ENCODE measurements at places on chromosomes 16 and 17.

- DNase-seq: no peak
Observed at GRCh38 chr17:596763-597644, 117.6 kb downstream of the VPS53 start.

GRCh38 chr17:81466564-81467472 is 45.8 kb downstream of the ACTG1 start:
- DNase-seq: no peak

GRCh38 chr16:49901711-49902110 is 45.8 kb upstream of the ZNF423 start:
- no peak for DNase-seq

GRCh38 chr17:77424585-77425344 is 284.0 kb downstream of the SEC14L1 start:
- DNase-seq: no peak

GRCh38 chr17:69441179-69441578 is 26.7 kb downstream of the MAP2K6 start:
- DNase-seq: no peak

DNA sequence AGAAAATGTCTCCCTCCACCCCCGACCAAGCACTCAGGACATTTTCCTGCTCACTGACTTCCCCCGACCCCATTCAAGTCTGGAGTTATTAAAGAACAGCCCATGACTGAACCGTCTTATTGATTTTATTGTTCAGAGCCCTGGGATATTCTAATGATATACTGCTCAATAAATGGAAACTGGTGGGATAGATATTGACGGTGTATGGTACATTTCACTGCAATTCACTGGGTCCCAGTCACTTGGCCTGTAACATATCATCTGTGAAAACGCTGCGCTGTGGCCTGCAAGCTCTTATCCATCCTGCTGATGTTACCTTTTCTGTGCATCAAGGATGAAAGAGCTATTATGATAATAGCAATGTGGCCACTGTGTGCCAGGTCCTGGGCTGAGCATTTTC is 258.2 kb downstream of the XYLT1 start:
- DNase-seq: no peak

DNA sequence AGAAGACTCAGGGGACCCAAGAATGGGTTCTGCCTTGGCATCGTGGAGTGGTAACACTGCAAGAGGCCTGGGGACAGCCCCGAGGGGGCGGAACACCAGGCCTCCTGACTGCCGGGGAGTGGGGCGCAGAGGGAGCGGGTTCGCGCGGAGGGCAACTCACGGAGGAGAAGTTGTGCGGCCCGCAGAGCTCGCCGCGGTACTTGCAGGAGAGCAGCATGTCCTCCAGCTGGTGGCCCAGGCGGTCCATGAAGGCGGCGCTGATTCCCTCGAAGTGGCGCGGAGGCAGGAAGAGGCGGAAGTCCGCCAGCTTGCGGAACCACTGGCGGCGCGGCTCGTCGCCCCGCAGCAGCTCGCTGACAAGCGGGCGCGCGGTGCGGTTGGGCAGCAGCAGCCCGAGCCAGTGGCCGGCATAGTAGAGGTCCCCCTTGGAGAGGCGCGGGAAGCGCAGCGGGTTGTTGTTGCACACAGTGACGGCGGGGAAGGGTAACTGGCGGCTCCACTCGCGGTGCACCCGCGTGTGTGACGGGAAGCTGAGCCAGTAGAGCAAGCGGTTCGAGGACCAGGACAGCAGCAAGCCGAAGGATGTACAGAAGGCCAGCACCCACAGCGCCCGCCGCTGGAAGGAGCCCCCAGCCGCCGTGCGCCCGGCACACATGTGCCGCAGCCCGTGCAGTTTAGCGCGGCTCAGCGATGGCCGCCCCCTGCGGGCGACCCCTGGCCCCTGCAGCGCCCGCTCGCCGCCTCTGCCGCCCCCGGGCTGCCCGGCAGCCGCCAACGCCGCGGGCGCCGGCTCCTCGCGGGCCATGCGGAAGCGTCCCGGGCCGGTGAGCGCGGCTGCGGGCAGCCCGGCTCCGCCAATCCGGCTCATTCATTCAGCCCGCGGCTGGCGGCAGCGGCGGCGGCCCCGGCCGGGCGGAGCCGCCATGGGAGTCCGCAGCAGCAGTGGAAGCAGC is 1.6 kb downstream of the ASIC2 start:
- DNase-seq: no peak

DNA sequence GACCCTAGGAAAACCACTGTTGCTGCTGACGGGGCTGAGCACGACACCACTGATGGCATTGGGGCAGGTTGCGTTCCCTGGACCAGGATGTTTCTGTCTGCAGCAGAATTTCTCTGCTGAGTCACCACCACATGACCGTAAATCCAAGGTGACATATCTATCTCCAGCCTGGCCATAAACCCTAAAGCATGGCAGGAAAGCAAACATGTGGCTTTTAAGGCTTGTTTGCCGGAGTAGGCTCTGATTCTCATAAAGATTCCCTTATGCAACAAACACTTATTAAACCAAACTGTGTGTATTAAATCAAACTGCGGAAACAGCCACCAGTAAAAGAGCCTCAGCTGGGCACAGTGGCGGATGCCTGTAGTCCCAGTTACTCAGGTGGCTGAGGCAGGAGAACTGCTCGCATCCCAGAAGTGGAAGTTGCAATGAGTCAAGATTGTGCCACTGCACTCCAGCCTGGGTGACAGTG is 17.3 kb downstream of the MPHOSPH6 start:
- no peak for DNase-seq

DNA sequence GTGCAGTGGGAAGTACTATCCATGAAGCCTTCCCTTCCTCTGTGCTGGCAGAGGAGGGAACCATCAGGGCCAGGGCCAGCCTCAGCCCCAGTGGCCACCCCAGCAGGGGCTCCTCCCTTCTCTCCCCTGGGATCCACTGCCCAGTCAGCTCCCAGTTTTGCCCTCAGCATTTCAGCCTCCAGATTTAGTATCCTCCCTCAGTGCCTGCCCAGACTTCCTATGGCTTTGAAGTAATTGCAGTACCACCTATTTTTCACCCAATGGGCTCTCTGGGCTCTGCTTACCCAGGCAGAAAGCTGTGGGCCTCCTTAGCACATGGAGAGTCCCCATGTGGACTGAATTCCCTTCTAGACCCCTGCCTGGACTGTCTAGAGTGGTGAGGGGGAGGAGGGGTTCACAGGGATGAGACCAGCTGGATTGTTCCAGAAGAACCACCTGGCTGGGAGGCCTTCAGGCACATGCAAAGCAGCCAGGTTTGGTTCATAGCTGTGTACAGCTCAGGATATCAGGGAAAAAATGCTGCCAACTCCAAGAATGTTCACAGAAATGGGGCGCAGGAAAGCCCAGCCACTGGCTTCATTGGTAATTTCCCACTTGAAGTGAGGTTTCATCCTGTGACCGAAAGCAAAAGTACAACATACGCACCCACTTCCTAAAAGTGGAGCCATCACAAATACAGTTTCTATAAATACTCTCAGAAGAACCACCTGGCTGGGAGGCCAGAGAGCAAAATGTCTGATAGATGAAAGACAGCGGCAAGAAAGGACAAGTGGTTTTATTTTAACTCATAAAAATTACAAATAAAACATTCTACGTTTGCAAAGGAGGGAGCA is 15.2 kb upstream of the HERPUD1 start:
- DNase-seq: no peak

GRCh38 chr16:29927070-29927905 is 1.3 kb upstream of the KCTD13 start:
- no peak for DNase-seq

GRCh38 chr17:69761011-69761410 is 314.0 kb upstream of the KCNJ16 start:
- DNase-seq: no peak

DNA sequence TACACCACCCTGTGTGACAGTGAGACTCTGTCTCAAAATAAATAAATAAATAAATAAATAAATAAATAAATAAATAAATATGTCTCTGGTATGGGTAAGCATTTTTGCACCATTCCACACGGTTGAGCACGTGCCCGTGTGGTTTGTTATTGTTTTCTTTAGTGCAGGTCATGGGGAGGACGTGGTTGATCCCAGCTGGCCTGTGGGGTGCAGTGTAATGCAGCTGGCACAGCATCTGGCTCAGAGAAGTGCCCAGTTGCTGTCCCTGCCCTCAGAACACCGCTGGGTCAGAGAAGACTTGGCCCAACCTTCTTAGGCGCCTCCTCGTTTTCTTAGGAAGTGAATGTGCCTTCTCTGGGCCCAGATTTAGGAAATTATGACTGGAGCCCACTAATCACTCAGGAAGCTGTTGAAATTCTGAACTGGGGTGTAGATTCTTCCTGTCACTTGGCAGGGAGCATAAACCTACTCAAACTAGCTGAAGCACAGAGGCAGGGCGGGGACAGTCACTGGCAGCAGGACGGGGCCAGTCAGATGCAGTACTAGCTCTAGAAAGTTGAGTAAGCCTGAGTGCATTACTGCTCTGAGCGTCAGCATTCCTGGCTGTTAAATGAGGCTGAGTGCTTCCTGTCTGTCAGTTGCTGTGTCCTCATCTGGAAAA is 85.9 kb downstream of the SNX29 start:
- DNase-seq: no peak

GRCh38 chr17:44071772-44072171 is 1.2 kb downstream of the G6PC3 start:
- no peak for DNase-seq

GRCh38 chr17:39699818-39700147 is at the start of gene ERBB2:
ERBB2 (plus strand) TSS chr17:39700064; CDS start chr17:39700239, 175 bp downstream.
- DNase-seq: no peak

DNA sequence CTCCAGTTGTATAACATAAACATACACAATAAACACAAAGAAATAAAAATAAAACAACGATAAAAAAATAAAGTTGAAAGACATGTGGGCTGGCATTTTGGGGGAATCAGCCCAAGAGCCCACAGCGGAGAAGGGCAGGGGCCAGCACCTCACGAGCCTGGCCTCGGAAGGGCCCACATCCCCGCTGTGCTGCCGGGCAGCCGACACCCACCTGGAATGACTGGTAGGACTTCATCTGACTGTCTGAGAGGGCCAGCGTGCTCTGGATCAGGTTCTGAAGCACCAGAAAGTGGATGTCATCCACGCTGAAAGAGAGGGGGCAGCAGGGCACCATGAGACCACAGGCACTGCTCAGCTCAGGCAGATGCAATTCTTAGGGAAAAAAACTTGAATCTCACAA is 73.5 kb downstream of the GTF3C1 start:
- DNase-seq: no peak

DNA sequence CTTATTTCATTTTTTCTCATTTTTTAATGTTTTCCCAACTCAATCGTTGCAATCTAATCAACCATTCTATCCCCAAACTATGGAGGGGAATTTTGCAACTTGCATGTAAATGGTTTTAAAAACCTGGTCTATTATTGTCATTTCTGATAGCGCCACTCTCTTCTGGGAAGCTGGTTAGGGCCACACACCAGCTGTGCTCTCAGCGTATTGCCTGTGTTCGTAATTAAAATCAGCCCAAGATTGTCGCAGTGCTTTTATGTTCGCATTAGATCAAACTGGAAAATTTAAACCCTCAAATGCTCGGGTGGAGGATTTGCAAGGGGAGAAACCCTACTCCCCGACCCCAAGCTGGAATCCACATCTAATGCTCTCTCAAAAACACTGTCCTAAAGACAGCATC is 123.5 kb upstream of the CACNG5 start:
- no peak for DNase-seq

DNA sequence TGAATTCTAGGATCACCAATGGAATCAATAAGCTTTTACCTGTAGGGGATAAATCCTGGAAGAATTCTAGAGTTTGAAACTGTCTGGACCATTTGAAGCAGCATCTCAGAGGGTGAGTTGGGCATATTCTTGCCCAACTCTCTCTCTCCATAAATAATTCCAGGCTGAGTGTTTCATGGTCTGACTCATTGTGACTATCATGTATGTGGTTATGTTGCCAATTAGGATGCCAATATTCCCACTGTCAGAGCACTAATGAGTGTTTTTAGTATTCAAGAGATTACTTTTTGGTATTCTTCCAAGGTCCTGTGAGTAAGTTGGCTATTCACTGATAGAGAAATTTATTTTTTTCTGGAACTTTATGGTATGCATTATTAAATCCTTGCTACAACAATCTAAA is 456.9 kb downstream of the TOX3 start:
- no peak for DNase-seq

DNA sequence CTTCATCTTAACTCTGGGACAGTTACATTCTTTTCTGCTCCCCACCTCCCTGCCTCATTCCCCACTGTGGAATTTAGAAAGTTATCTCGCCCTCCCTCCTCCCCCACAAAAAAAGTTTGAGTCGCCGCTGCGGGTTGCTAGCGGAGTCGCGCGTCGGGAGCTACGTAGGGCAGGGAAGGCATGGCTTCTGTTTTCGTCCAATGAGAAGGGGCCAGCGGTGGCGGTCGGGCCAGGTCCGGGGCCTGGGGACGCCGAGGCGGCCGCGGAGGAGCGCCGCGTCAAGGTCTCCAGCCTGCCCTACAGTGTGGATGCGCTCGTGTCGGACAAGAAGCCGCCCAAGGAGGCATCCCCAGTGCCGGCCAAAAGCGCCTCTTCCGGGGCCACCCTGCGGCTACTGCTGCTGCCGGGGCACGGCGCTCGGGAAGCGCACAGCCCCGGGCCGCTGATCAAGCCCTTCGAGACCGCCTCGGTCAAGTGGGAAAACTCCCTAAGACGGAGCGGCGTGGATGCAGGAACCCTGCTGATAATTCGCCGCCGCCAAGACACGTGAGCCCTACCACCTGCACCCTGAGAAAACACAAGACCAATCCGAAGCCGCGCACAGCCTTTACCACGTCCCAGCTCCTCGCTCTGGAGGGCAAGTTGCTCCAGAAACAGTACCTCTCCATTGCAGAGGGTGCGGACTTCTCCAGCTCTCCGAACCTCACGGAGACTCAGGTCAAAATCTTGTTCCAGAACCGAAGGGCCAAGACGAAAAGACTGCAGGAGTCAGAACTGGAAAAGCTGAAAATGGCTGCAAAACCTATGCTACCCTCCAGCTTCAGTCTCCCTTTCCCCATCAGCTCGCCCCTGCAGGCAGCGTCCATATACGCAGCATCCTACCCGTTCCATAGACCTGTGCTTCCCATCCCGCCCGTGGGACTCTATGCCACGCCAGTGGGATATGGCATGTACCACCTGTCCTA is 8.9 kb downstream of the OR4D1 start:
- peak; percentile 61 for DNase-seq

GRCh38 chr17:64084940-64085649 is 44.8 kb downstream of the ERN1 start:
- DNase-seq: no peak

- no peak for DNase-seq
Observed at GRCh38 chr16:72501739-72502593, 330.0 kb upstream of the PMFBP1 start.

GRCh38 chr16:84462296-84463210 is 41.9 kb downstream of the MEAK7 start:
- DNase-seq: no peak

- no peak for DNase-seq
Observed at GRCh38 chr17:32903774-32904673, 23.9 kb upstream of the TMEM98 start.

DNA sequence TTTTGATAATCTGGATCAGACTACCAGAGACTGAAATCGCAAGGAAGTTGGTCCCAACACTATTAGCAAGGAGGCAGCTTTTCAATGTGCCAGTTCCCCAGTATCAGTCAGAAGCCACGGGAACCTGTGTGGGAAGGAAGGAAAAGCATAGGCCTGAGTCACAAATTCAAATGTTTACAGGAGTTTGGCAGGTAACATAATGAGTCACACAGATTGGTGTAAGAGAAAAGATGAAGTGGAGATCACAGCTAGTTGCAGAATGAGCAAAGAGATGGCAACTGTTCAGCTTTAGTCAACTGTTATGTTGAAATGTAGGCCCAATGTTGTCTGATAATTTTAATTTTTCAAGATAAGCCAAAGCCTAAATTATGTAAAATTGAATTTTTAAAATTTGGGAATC is 28.1 kb upstream of the ITGA2B start:
- DNase-seq: no peak

GRCh38 chr17:22492331-22492730 is 800.0 kb downstream of the KCNJ18 start:
- DNase-seq: no peak

Measured in naive thymus-derived CD4-positive, alpha-beta T cell (primary cell).